ENCODE measurements at places on chromosomes 7 and 10.

DNA sequence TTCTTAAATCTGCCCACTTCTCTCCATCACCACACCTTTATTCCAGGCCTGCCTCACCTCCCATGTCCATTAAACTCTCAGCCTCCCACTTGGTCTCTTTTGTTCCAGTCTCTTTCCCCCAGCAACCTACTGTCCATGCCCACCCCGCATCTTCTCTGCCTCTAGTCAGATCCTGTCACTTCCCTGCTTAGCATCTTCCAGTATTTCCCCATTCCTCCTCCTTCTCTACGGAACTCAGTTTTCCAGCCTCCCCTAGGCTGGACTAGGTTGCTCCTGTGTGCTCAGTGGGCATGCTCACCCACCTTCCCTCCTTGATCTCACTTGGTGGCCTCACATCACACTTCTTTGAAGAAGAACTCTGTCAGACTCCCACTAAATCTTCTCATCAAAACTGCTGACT is 179.8 kb downstream of the BAMBI start:
- DNase-seq, result no peak

- no peak for DNase-seq
These were observed 40.7 kb upstream of the SPDYE3 start for GRCh38 chr7:100266576-100267354.

- DNase-seq, result peak; percentile 35
These were observed 28.7 kb upstream of the PDCD4 start for GRCh38 chr10:110843031-110843430.

- DNase-seq, result no peak
These were observed 607.7 kb upstream of the FOXK1 start for GRCh38 chr7:4074407-4074806.

- no peak for DNase-seq
These were observed 171.9 kb downstream of the FGFR2 start for GRCh38 chr10:121426307-121426706.

GRCh38 chr7:74059681-74060588 is 23.7 kb upstream of the LIMK1 start:
- no peak for DNase-seq

DNA sequence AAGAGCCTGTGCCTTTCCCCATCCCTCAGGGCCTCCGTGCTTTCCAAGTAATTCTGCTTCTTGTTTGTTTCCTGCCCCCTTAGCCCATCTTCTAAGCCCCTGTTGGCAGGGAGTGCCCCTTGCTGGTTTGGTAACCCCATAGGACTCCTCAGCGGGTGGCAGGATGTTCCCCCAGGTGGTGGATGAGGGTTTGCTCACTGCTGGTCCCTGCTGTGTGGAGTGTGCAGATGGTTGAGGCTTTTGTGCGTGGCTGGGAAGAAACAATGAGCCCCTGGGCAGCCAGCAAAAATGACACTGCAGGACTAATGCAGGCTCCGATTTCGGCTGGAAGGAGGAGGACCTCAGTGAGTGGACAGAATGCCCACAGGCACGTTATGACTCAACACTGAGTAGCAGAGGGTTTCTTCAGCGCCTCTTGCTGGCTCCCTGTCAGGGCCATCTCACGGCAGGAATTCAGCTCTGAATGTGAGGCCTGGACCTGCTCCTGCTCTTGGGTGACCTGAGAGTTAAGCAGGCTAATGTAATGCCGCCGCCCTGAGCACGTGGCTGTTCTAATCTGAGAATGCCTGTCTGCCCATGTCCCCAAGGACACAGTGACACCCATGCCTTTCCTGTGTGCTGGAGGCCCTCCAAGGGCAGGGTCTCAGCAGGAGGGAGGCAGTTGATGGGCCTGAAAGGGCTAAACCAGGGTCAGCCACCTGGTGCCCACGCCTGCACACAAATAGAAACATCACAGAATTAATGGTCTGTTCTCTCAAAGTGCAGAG is 16.6 kb downstream of the BAG3 start:
- no peak for DNase-seq

DNA sequence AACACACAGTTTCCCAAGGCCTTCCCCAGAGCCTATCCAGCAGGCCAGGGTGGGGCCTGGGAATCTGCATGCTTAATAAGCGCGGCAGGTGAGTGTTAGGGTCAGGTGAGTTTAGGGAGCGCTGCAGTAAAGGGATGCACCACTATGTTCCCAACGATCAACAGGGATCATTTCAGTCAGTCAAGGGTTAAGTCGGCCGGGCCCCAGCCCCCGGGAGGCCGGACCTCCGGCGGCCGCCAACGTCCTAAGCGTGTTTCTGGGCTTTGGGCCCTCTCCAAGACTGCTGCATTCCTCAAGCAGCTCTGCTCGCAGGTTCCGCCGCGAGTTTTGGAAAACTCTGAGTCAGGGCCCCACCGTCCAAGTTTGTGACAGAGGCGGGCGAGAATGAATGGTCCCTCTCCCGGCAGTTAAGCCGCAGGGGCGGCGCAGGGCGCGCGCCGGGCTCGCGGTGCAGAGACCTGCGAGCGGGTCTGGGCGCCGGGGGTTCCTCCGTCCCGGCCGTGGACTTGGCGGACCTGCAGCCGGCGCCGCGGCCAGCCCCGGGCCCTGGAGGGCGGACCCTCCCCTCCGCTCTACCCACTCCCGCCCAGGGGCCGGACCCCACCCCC is 81.6 kb downstream of the ARHGAP22 start:
- no peak for DNase-seq

DNA sequence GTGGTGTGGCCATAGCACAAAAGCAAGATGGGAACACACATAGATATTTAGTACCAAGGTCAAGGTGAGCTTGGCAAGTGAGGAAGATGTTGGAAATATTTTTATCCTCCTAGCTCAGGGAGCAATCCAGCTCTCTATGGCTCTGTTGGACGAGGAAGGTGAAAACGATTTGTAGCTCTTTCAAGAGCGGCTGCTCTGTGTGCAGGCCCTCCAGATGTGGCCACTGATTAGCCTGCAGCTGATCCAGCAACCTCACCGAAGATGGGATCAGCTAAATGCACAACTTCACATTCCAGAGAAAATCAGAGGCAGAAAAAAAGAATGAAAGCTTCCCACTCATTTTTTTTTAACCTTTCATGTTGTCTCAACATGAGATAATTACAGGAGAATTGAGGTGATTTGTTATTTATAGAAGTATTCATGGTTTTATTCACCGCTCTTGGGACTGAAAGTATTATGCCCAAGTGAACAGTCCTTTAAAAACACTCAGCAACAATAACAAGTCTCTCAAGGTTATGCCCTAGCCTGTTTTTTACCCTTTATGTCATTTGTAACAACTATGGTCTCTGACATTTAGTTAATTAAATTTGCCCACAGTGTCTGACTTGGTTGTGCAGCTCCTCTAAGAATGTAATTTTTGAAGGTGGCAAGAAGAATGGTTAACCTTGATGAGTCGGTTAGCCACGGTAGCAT is 213.6 kb upstream of the ADARB2 start:
- DNase-seq, result no peak

- no peak for DNase-seq
These were observed 143.2 kb downstream of the TCERG1L start for GRCh38 chr10:131168238-131168875.

- no peak for DNase-seq
These were observed 43.0 kb downstream of the HERC4 start for GRCh38 chr10:68032113-68032512.

DNA sequence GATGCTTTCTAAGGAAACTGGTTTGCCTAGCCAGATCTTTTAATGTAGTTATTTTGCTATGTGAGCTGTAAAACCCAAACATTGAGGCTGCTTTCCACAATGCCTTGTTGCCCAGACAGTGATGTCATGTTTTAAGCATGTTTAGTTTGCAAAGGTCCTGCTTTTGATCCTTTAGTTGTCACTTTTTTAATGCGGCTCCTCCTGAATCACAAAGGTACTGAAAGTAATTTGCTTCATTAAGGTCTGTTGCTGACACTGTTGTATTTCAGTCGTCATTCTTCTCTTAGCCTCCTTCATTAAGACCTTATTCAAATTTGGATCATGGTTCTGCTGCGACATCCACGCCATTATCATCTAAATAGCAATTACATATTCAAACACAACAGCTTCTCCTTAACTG is 10.6 kb downstream of the RPA3 start:
- no peak for DNase-seq

GRCh38 chr7:144786522-144786921 is 49.3 kb downstream of the TPK1 start:
- no peak for DNase-seq

- DNase-seq, result no peak
These were observed 183.0 kb downstream of the DNAJB6 start for GRCh38 chr7:157519798-157520244.

GRCh38 chr10:120765226-120765803 is 85.8 kb upstream of the WDR11 start:
- DNase-seq, result no peak

- DNase-seq, result no peak
These were observed 68.9 kb upstream of the DNAAF5 start for GRCh38 chr7:657565-658119.

- DNase-seq, result no peak
These were observed 42.1 kb upstream of the WIPF3 start for GRCh38 chr7:29764227-29764626.

DNA sequence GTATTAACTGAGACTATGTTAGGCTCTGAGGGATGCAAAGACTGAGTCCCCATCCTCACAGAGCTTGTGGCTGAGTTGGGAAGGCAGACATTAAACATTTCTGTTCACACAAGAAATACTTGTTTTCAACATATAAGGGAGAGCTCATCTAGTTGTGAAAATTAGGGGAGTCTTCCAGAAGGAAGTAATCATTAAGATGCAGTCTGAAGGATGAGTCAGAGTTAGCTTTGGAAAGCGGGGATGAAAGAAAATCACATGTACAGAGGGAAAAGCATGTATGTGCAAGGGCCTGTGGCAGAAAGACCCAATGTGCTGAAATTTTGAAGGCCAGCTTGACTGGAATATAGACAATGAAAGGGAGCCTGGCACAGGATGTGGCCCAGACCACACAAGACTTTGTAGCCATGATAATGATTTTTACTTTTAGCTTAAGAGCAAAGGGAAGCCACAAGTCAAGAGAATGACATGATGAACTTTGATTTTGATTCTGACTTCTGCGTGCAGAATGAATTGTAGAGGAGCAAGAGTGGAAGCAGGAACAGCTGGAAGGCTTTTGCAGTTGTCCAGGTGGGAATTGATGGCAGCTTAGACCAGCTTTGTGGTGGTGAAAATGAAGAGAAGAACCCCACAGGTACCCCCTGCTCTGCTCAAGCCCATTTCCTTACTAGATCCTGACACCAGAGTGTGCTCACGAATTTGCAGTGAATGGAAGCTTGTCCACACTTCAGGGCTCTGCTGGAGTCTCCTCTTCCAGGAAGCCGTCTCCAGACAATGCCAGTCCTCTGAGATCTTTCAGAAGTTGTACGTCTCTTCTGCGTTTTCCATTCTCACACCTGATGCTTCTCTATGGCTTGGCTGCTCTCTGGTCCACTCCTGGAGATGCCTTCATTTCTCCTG is 115.6 kb downstream of the ATXN7L1 start:
- DNase-seq, result peak; percentile 58

GRCh38 chr10:59970396-59971368 is 64.3 kb upstream of the CCDC6 start:
- no peak for DNase-seq
